Chondrocyte (in vitro differentiated cells): ENCODE measurements at places on chromosomes 6 and 20. TPM values are rescaled to one million over a fixed set of nuclear protein-coding genes. Genes with fewer than 3 reads are reported as not detected.

GRCh38 chr6:138211601-138212000, 6.7 kb downstream of the PBOV1 start:
- H3K27ac ChIP-seq: no peak overlapping the region
- DNase-seq: no peak
- peaks cover 3% of the 10 kb centered on the region for H3K27me3 ChIP-seq
- no peaks in the 10 kb centered on the region for H3K4me1 ChIP-seq
- no peak overlapping the region for H3K4me3 ChIP-seq
- no peaks in the 10 kb centered on the region for H3K36me3 ChIP-seq

DNA sequence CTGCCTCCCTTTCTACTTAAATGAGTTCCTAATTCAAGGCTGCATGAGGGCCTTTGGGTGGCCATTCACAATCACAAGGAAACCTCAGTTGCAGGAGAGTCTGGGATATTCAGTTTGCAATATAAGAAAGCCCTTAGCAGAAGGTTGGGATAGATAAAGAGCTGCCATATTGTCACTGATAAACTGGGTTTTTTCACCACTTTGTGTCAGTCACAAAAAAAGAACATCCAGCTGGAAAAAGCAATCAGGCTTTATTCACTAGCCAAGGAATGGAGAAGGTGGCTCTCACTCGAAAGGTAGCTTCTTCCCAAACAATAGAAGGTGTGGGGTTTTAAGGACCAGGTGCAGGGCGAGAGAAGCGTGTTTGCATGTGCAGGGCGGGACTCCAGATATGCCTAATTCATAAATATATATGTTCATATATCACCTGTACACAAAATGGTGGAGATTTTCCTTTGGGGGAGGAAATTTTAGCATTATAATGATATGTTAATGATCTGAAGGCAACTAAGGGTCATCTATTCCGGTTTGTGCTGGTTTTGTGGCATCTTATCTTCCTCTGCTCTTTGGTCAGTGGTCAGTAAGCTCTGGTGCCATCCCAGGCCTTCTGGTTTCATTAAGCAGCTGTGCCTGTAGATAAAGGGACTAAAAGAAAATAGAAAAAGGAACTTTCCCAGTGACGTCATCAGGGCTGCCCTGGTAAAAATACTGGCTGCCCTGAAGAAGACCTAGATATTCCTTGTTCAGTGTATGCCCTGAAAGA, 97.1 kb upstream of the IYD start:
- no peak overlapping the region for H3K27ac ChIP-seq
- no peak for DNase-seq
- H3K4me3 ChIP-seq: no peak overlapping the region
- peaks cover 38% of the 10 kb centered on the region for H3K4me1 ChIP-seq
- peaks cover 10% of the 10 kb centered on the region for H3K27me3 ChIP-seq

DNA sequence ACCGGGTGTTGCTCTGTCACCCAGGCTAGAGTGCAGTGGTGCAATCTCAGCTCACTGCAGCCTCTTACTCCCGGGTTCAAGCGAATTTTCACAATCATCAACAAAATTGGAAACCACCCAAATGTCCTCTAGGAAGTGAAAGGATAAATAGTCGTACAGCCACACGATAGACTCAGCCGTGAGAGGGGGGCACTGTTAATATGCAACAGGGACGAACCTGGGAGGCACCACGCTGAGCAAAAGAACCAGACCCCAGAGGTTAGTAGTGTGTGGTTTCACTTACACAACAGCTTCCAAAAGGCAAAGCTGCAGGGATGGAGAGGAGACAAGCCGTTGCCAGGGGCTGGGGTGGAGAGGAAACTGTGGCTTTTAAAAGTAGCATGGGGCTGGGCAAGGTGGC, 30.1 kb upstream of the NTSR1 start:
- H3K27me3 ChIP-seq: peaks cover 40% of the 10 kb centered on the region
- H3K27ac ChIP-seq: no peak overlapping the region
- H3K4me3 ChIP-seq: no peak overlapping the region
- peaks cover 10% of the 10 kb centered on the region for H3K36me3 ChIP-seq
- DNase-seq: no peak
- H3K4me1 ChIP-seq: no peaks in the 10 kb centered on the region

DNA sequence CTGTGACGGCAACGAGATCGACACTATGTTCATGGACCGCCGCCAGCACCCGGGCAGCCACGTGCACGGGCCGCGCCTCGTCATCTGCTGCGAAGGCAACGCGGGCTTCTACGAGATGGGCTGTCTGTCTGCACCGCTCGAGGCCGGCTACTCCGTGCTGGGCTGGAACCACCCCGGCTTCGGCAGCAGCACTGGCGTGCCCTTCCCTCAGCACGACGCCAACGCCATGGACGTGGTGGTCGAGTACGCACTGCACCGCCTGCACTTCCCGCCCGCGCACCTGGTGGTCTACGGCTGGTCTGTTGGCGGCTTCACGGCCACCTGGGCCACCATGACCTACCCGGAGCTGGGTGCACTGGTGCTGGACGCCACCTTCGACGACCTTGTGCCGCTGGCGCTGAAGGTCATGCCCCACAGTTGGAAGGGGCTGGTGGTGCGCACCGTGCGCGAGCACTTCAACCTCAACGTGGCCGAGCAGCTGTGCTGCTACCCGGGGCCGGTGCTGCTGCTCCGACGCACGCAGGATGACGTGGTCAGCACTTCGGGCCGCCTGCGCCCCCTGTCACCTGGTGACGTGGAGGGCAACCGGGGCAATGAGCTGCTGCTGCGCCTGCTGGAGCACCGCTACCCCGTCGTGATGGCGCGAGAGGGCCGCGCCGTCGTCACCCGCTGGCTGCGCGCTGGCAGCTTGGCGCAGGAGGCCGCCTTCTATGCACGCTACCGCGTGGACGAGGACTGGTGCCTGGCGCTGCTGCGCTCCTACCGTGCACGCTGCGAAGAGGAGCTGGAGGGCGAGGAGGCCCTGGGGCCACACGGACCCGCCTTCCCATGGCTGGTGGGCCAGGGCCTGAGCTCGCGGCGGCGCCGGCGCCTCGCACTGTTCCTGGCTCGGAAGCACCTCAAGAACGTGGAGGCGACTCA, 943 bp downstream of the ABHD16B start:
- no peak overlapping the region for H3K4me3 ChIP-seq
- H3K27me3 ChIP-seq: no peaks in the 10 kb centered on the region
- H3K27ac ChIP-seq: no peak overlapping the region
- peaks cover 2% of the 10 kb centered on the region for H3K36me3 ChIP-seq
- no peak for DNase-seq

DNA sequence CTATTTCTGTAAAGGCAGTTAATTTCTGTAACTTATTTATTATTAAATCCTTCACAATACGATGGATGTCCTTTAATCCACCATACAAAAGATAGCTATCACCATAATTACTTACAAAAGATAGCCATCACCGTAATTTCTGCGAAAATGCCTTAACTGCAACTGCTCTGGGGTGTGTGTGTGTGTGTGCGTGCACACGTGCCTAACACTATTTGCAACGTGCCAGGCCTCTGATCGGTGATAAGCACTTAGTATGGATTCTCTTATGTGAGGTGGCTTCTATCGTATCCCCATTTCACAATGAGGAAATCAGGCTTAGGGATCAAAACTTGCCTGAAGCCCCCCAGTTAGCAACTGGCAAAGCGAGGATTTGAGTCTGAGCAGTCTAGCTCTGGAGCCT, 67.1 kb upstream of the RBM24 start:
- no peak overlapping the region for H3K4me3 ChIP-seq
- peaks cover 13% of the 10 kb centered on the region for H3K4me1 ChIP-seq
- no peaks in the 10 kb centered on the region for H3K27me3 ChIP-seq
- no peak for DNase-seq

PAQR8 gene
- 3.6 to 4.4 TPM (median 3.6 TPM) in 3 replicates for total RNA-seq

AURKA gene
- 8.7 to 10.5 TPM (median 9.6 TPM) in 3 replicates for total RNA-seq

CLDN20 gene
- total RNA-seq: not detected in 3 replicates

C20orf202 gene
- not detected in 3 replicates for total RNA-seq
